NCI-H1436 (cell line): ENCODE measurements at places on chromosomes 2 and 18.

- no peak for DNase-seq
These were observed 1.8 kb downstream of the PDE11A start for GRCh38 chr2:178070824-178071223.

DNA sequence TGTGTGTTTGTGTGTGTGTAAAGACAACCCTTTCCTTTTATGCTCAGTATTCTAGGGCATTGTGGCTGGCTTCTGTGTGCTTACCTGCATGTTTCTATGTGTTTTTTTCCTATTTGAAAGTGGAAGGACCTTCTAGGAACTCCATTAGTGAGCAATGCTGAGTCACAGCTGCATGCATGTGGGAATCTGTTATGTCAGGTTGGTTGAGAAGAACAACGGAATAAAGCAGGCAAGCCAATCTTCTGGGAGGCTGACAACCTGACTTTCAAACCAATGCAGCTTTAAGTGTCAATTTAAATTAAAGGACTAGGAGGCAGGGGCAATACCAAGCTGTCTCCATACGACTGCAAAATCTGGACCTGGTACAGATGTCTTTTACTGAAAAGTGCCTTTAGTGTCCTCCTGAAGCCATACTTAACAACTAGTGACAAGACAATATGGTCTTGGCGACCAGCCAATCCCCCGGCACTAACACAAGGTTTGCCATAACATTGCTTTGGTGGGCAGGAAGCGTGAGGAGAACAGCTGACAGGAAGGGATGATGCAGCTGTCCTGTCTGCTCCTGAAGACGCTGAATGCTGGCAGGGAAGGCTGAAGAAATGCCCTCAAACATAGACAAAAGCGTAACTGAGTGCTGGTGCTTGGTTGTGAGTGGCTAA, 514.7 kb upstream of the CDH7 start:
- DNase-seq = no peak

GRCh38 chr18:55152801-55153200, 193.5 kb upstream of the CCDC68 start:
- no peak for DNase-seq

DNA sequence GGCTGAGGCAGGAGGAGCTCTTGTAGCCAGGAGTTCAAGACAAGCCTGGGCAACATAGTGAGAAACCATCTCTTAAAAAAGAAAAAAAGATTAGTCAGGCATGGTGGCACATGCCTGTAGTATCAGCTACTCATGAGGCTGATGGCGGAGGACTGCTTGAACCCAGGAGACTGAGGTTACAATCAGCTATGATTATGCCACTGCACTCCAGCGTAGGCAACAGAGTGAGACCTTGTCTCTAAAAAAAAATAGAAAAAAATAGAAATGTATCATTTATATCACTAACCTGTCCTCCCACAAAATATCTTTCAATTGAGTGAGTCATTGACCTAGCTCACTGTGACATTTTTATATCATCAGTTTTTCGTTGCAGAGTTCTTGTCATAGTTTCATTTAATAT, 152.5 kb downstream of the DTNA start:
- no peak for DNase-seq

DNA sequence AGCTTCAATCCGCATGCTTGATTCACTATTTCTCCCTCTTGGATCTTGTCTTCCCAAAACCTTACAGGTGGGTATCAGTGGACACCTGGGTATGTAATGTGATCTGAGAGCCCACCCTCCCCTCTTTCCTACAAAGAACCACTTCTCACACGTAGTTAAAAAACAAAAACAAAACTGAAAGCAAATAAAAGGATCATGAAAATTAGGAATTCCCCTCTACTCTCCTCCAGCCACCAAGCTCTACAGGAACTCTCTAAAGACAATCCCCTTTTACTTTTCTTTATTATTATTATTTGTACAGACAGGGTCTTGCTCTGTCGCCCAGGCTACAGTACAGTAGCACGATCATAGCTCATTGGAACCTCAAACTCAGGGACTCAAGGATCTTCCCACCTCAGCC, 40.8 kb upstream of the MYO1B start:
- DNase-seq = no peak

DNA sequence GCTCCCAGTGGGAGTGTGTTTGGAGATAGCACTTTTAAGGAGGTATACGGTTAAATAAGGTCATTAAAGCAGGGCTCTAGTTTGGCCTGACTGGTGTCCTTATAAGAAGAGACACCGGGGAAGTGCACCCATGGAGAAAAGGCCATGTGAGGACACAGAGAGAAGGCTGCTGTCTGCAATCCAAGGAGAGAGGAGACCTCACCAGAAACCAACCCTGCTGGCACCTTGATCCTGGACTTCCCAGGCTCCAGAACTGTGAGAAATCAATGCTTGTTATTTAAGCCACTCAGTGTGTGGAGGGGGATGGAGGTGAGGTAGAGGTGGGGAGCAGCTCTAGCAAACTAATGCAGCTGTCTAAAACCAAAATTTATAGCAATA, 62.0 kb downstream of the RPL31 start:
- DNase-seq = no peak

DNA sequence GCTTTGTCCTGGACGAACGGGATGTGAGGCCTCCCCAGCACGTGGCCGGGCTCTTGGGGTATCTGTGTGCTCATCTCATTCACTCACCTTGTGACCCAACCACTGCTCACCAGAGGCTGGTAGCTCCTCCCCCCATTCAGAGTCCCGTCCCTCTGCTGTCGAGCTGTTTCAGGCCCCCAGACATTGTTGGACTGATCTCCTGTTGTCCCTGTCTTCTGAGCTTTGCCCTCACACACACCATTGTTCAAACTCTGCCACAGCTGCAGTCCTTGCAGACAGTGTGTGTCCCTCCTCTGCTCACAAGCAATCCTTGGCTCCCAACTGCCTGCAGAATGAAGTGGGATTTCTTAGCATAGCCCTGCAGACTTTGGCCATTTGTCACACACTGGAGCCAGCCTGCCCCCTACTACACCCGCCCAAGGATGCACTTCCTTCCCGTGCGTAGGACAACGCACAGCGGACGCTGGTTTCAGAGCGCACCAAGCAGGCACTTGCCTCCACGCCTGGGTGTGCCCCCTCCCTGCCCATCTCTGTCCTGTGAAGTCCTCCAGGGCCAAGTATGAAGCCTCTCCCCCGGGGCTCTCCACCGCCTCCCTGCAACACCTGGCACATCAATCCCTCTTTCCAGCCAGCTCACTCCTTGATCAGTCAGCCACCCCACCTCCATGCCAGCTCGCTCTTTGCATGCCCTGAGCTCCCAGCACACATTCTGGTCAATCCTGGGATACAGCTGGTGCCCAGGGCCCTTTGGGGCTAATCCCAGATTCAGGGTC, 16.5 kb upstream of the PRLH start:
- no peak for DNase-seq

DNA sequence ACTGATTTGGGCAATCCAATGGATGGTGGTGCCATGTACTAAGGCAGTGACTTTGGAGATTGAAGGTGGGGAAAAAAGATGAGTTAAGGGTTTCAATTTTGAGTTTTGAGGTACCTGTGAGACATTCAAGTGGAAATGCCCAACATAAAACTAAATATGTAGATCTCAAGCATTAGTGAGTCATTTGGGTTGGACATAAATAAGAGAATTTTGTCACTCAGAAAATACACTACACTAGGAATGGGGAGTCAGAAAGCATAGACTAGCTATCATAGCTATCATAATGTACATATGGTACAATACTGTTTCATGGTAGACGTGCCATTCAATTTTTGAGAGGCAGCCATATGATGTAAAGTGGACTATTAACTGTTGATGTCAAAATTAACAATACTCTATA, 56.1 kb downstream of the FBXO11 start:
- DNase-seq = no peak

- no peak for DNase-seq
These were observed 314.8 kb upstream of the HS6ST1 start for GRCh38 chr2:128633501-128633900.

GRCh38 chr2:138503652-138504051, 2.1 kb downstream of the SPOPL start:
- DNase-seq = no peak

GRCh38 chr2:176488431-176488830, 219.2 kb downstream of the MTX2 start:
- no peak for DNase-seq

DNA sequence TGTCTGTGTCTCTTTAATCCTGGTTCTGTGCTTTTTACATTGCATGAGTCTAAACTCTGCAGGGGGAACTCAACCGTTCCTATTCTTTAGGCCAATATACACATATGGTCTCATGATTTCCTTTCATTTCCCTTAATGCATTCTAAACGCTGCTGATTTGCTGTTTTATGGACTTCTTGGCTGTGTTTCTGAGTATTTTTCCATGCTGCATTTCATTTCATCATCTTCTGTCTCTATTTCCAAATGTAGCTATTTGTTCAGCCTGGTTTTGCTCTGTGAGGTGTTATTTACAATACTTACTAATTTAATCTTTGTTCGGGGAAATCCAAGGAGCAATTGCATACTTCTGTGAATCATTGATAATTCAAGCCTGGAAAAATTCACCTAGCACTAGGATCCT, 897.2 kb downstream of the TSN start:
- no peak for DNase-seq

DNA sequence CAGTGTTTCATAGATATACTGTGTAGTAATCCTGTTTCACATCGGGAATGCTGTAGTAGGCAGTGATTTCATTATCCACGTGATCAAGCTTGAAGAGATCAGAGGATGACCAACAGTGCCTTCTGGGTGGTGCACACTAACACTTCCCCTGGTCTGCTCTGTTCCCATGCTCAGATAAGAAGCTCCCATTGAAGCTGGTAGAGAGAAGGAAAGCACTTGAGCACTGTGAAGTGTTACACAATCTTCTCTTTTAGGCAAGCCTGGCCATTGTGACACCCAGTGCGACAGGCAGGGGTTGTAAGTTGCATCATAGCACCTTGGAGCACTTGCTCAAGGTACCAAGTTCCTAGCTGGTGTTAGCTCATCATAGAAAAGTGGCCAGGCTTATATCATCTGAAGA, 30.6 kb upstream of the GPD2 start:
- no peak for DNase-seq

GRCh38 chr2:232942831-232943230, 70.2 kb downstream of the NGEF start:
- no peak for DNase-seq

DNA sequence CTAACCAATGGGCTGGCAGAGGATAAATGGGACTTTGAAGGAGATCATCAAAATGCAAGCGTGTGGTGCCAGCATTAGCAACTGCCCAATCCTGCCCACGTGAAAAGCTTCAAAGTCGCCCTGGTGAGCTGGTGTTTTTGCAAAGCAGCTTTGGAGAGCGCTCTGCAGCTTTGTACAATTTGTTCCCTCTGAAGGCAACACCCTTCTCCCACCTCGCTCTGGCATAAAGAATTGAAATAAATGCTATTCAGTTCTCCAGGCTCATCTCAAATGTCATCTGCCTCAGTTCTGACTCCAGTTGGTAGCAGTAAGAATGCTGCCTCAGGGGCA, 3.5 kb downstream of the COPS9 start:
- no peak for DNase-seq
